Neural crest cell (in vitro differentiated cells): ENCODE measurements at places on chromosomes 13 and 19. TPM values are rescaled to one million over a fixed set of nuclear protein-coding genes. Genes with fewer than 3 reads are reported as not detected.
A peak's percentile ranks its signal among the peaks of the same experiment; 100 is the strongest.

DNA sequence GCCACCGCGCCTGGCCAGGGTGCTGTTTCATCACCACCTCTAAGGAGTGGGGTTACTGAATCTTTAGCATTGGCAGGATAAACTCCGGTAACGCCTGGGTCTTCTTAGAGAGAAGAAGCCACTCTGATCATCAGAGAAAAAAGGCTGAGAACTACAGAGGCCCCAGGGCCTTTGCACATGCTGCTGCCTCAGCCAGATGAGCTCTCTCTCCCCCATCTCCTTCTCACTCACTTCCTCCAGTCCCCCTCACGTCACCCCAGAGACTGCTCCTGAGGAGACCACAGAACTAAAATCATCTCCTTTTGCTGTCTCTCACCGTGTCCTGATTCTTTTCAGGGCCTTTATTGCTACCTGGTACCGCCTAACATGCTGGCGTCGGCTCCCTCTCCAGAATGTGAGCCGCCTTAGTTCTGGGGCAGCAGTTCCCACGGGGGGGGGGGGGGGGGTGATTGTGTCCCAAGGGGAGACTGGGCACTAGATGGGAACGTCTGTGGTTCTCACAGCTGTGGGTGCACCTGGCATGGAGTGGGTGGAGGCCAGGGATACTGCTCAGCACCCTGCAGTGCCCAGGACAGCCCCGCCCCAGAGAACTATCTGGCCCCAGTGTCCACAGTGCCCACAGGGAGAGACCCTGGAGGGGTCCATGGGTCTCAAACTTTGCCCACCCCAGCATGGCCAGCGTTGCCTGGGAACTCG, 5.1 kb upstream of the DIRAS1 start:
- no peaks in the 10 kb centered on the region for H3K36me3 ChIP-seq
- DNase-seq: no peak
- H3K27me3 ChIP-seq: peaks cover 39% of the 10 kb centered on the region
- no peak overlapping the region for H3K4me3 ChIP-seq
- no peak overlapping the region for H3K27ac ChIP-seq

- no peak overlapping the region for H3K4me3 ChIP-seq
- peak; percentile 50 for DNase-seq
- peaks cover 30% of the 10 kb centered on the region for H3K4me1 ChIP-seq
- no peaks in the 10 kb centered on the region for H3K36me3 ChIP-seq
- no peak overlapping the region for H3K27ac ChIP-seq
These were observed 25.9 kb downstream of the GRIN2D start for GRCh38 chr19:48419158-48419920.

DNA sequence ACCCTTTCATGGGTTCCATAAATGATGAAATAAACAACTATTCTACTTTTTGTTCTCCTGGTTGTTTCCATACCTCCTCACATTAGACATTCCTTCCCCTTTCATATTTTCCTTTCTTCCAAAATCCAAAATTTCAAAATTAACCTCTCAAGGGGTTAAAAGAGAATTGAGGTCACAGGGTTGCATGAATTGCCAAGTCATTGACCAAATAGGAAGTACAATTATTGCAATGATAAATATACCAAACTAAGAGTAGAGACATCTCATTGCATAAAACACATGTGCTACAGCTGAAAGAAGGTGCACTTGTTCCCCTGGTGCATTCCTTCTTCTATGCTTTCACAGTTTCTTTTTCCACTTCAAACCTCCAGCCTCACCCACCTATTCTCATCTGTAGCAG, 136.1 kb downstream of the KCTD12 start:
- no peak for DNase-seq
- H3K27me3 ChIP-seq: no peaks in the 10 kb centered on the region
- H3K36me3 ChIP-seq: no peaks in the 10 kb centered on the region

DNA sequence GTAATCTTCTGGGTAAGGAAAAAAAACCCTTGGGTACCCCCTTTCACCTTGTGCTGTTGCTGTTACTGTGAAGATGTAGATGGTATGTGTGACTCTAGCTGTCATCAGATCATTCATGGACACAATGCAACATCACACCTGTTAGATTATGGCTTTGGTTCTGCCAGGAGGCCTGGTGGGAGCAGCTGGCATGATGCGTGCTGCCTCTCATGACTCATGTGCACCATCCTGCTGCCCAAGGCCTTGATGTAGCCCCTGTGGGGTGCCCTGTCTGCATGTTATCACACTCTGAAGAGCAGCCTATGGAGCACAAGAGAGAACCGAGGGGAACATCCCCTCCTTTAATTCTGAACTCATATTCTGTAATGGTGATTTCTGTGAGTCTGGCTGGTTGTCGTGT, 57.7 kb upstream of the TEX29 start:
- H3K27ac ChIP-seq: no peak overlapping the region
- peaks cover 4% of the 10 kb centered on the region for H3K4me1 ChIP-seq
- DNase-seq: no peak
- H3K27me3 ChIP-seq: no peaks in the 10 kb centered on the region
- H3K4me3 ChIP-seq: no peak overlapping the region
- H3K36me3 ChIP-seq: peaks cover 27% of the 10 kb centered on the region

GRCh38 chr19:6886277-6886897, 992 bp upstream of the ADGRE1 start:
- H3K4me3 ChIP-seq: no peak overlapping the region
- H3K36me3 ChIP-seq: no peaks in the 10 kb centered on the region

- DNase-seq: no peak
- H3K4me3 ChIP-seq: peak overlapping the region; percentile 96
- H3K4me1 ChIP-seq: peaks cover 50% of the 10 kb centered on the region
- H3K36me3 ChIP-seq: no peaks in the 10 kb centered on the region
- no peak overlapping the region for H3K27ac ChIP-seq
These were observed 535 bp downstream of the CDKN2D start for GRCh38 chr19:10568062-10568825.

DNA sequence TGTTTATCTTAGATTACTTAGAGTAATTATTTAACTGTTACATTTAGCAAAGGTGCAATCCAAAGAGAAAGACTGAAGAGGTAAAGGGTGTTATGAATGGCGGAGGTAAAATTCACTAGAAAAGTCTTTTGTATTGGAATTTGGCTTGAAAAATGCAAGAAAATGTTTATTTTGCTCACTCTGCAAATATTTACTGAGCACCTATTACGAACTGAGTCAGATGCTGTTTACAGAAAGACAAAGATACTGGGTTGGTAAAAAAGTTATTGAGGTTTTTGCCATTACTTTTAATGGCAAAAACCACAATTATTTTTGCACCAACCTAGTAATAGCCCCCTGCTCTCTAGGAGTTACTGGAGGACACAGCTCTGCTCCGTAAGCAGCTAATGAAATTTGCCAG, 135.2 kb downstream of the RBM26 start:
- H3K4me1 ChIP-seq: peaks cover 5% of the 10 kb centered on the region
- no peak overlapping the region for H3K27ac ChIP-seq
- no peak for DNase-seq

DNA sequence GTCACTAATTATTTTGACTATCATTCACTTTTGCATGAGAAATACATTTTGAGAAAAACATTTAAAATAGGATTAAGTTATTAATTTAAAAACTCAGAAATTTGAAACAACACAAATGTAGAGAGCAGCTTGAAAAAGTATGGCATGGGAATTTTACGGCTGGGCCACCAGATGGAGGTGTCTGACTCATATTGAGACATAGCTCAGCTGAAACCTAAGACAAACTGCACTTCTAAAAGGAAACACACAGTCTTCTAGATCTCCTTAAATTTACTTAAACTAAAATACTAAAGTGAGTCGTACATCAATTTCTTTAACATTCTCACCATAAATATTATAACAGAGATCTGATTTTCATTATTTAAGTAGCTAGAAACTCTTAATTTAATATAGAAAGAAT, 41.9 kb upstream of the POSTN start:
- no peaks in the 10 kb centered on the region for H3K36me3 ChIP-seq
- H3K27me3 ChIP-seq: no peaks in the 10 kb centered on the region
- H3K4me3 ChIP-seq: no peak overlapping the region
- no peak for DNase-seq
- no peak overlapping the region for H3K27ac ChIP-seq

GRCh38 chr19:18541258-18541991, 1.9 kb downstream of the FKBP8 start:
- H3K27ac ChIP-seq: no peak overlapping the region
- no peak for DNase-seq
- H3K36me3 ChIP-seq: peaks cover 4% of the 10 kb centered on the region

GRCh38 chr19:45091031-45091923, 1.7 kb upstream of the PPP1R37 start:
- H3K36me3 ChIP-seq: no peaks in the 10 kb centered on the region
- H3K4me3 ChIP-seq: peak overlapping the region; percentile 96
- H3K27me3 ChIP-seq: peaks cover 4% of the 10 kb centered on the region
- DNase-seq: peak; percentile 100
- peaks cover 45% of the 10 kb centered on the region for H3K4me1 ChIP-seq

DNA sequence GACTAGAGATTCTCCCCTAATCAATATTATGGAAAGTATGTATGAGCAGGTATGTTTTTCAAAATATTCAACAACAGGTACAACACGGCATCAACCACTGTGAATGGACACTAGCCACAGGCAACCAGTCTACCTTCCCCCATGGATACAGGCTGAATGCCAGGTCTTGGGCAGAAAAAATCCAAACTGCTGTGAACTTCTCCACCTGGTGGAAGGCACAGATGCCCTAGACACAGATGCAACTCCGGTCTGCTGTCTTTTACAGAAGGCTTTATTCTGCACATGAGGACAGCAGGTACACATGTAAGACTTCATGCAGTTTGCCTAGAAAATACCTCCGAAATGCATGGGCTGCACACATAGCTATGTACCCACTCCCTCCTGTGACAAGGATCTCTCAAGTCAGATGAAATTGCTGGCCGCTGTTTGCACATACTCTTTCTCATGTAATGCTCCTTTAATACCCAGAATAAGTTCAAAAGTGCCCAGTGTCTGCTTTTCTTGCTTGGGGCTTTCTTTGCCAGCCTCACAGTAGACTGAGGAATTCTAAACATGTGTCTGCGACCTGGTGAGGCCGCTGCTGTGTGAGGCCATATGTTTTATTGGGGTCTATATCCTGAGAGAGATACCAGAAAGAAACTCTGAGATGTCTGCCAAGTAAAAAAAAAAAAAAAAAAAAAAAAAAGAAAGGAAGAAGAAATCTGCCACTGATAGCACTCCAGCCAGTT, 325.9 kb downstream of the FOXO1 start:
- peaks cover 82% of the 10 kb centered on the region for H3K4me1 ChIP-seq
- H3K27me3 ChIP-seq: no peaks in the 10 kb centered on the region
- no peak for DNase-seq
- H3K4me3 ChIP-seq: peak overlapping the region; percentile 23

GRCh38 chr19:5667751-5668271, 12.5 kb downstream of the MICOS13 start:
- no peaks in the 10 kb centered on the region for H3K27me3 ChIP-seq
- H3K4me1 ChIP-seq: no peaks in the 10 kb centered on the region
- peaks cover 26% of the 10 kb centered on the region for H3K36me3 ChIP-seq
- no peak for DNase-seq

DNA sequence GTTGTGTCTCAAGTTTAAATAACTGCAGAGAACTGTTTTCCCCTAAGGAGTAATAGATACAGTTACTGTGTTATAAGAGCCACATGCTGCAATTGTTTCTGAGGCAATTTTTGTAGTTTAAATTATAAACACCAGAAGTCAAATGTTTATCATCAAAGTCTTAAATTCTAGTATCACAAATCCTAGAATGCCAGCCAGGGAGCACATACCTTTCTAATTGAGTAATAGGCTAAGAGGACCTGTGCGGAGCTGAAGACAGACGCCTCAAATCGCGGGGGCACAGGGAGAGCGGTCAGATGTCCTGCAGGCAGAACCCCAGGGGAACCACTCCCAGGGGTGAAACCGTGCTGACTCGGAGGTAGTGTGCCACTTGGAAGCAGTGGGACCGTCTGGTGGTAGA, 65.2 kb upstream of the TNFRSF19 start:
- no peaks in the 10 kb centered on the region for H3K36me3 ChIP-seq
- no peak overlapping the region for H3K4me3 ChIP-seq
- DNase-seq: no peak
- H3K27me3 ChIP-seq: no peaks in the 10 kb centered on the region
- H3K27ac ChIP-seq: peak overlapping the region; percentile 1

DNA sequence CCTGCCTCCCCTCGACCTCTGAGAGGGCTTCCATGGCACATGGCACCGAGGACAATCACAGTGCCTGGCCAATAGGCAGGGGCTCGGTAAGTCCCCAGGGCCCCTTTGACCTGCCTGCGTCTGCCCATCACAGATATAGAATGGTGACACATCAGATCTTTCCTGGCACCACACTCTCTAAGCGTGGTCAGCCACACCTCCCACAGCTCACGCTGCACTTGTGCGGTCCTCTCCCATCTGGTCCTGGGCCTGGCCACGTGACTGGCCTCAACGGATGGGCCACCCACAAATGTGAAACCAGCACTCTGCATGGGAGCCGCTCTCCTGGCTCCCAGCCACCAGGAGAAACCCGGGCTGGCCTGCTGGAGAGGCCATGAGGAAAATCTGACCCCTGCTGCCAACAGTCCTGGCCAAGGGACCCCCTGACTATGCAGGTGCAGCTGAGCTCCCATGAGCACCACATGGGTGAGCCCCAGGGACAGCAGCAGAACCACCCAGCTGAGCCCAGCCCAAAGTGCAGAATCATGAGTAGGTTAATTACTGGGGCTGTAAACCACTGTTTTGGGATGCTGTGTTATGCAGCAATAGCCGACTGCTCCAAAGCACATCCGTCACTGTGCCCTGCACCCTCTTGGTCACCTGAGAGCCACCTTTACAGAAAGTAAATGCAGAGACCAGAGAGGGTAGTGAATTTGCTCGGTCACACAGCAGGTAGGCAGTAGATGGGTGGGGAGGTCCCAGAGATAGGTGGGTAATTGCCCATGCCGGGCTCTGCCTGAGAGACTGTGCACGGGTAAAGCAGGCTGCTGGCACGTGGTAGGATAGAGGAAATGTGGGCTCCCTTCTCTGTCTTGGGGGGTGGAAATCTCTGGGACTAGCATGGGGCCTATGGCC, 9.7 kb upstream of the MEF2B start:
- H3K4me1 ChIP-seq: peaks cover 3% of the 10 kb centered on the region
- H3K27me3 ChIP-seq: no peaks in the 10 kb centered on the region
- DNase-seq: no peak

GRCh38 chr13:113794764-113795173, 35.7 kb downstream of the TMEM255B start:
- DNase-seq: no peak
- no peak overlapping the region for H3K27ac ChIP-seq
- no peaks in the 10 kb centered on the region for H3K4me1 ChIP-seq
- no peak overlapping the region for H3K4me3 ChIP-seq
- no peaks in the 10 kb centered on the region for H3K27me3 ChIP-seq

GRCh38 chr19:21839976-21840375, 4.0 kb upstream of the ZNF43 start:
- no peak overlapping the region for H3K4me3 ChIP-seq
- H3K27ac ChIP-seq: peak overlapping the region; percentile 35
- DNase-seq: no peak
- H3K36me3 ChIP-seq: peaks cover 53% of the 10 kb centered on the region
- H3K4me1 ChIP-seq: peaks cover 17% of the 10 kb centered on the region

The POU2F2 gene
- 2.3 and 2.5 TPM in 2 replicates for total RNA-seq

The PRTN3 gene
- not detected in 2 replicates for total RNA-seq

The ZSWIM4 gene
- total RNA-seq: 19.3 and 19.9 TPM in 2 replicates

The ZNF253 gene
- total RNA-seq: 37.9 and 41.1 TPM in 2 replicates

The GPR4 gene
- total RNA-seq: not detected in 2 replicates

The STARD13 gene
- 23.6 and 24.2 TPM in 2 replicates for total RNA-seq

The ZNF468 gene
- 20.9 and 27.9 TPM in 2 replicates for total RNA-seq

The WDR88 gene
- not detected in 2 replicates for total RNA-seq

The KIR3DL2 gene
- not detected in 2 replicates for total RNA-seq
